ENCODE measurements at places on chromosomes 5 and 9.

- DNase-seq: no peak
Measured at GRCh38 chr5:1545126-1545804, 21.5 kb upstream of the LPCAT1 start.

- no peak for DNase-seq
Measured at GRCh38 chr9:83198371-83198770, 135.4 kb upstream of the RASEF start.

DNA sequence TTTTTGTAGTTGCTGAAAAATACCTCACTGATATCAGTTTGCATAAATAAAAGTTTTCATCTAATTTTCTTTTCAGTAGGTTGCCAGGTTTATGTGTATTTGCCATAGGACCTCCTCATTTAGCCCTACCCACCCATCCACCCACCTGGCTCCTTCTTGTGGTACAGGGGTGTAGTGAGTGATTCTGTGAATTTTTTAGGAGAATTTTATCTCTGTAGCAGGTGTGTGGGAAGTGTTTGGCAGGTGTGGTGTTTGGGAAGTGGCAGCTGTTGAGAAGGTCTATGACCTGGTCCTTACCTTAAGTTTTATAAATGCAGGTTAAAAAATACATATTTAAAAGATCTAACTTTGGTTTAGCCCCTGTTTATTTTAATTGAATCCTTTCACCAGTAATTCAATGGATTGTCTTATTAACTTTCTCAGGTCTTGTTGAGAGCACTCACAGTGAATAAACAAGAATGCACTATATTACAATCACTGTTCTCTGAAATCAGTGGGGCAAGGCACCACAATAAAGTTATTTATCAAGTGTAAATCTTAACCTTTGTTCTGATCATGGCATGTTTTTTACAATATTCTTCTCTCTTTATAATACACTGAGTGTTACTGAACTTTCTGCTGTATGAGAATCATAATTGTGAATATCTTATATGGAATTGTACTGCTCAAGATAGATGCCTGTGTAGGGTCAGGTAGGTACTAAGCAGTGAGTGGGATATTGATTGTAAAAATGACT lies 189.1 kb downstream of the WDR70 start:
- DNase-seq: no peak

- DNase-seq: no peak
Measured at GRCh38 chr9:135596211-135596610, 34.7 kb downstream of the PAEP start.

DNA sequence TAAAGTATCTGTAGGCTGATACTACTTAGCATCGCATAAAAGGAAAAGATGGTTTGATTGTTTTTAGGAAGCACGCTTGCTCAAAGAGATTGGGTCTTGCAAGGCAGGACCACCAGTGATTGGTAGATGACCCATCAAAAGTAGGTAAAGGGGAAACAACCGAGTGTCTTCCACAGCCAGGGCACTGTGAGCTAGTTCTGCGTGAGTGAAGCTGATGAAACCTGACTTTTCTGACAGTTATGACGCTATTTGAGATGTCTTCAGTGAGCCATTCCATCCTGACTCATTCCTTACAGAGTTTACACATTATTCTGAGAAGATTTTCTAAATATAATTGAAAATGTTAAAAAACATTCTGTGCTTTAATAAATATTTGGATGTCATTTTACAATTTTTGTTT lies 49.7 kb downstream of the BASP1 start:
- DNase-seq: no peak

- DNase-seq: no peak
Measured at GRCh38 chr9:128696923-128697707, 5.2 kb upstream of the PKN3 start.

Measured in stimulated activated CD8-positive, alpha-beta memory T cell treated with anti-CD3 and anti-CD28 coated beads, Interleukin-15, amount 100 ng/mL, for 24 hours (primary cell).